ENCODE measurements at places on chromosomes 2 and 18.

DNA sequence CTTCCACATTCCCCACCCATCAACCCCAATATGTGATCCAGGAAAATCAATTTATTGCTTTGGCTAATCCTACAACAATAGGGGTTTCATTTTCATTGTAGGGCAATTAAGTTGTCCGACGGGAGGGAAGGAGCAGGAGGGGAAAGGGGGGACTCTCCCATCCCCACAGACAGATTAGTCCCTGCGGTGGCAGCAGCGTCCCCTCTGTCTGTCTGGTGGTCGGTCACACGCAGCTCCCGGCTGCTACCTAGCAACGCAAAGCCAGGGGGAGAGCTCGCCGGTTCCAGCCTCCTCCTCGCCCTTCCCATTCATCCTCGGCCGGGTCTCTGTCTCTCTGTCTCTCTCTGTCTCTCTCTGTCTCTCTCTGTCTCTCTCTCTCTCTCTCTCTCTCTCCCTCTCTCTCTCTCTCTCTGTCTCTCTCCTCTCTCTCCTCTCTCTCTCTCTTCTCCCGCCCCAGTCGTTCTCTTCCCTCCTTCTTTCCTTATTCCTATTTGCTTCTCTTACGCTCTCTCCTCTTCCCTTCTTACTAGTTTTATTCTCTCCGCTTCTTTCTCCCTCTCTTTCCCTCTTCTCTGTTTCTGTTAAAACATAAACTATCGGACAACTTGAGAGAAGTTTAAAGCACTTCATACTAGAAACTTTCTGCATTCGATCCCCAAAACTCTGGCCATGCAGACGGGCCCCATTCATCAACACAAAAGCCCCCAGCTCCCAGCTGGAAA is 1.2 kb downstream of the LRP2 start:
- DNase-seq, result no peak

DNA sequence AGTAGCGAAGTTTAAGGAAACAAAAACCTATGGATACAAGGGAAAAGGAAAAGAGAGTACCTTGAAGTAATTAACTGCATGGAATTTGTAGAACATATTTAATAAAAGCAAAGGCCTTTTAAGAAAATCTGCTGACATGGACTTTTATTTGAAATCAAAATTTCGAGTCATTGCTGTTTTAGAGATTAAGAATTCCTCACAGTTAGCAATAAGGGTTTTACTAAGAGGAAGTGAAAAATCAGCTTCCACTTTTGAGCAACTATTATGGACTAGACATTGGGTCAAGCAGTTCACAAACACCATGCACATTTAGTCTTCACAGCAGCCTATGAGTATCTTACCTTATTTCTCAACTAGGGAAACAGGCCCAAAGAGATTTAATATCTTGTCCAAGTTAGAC is 876.3 kb downstream of the BCL11A start:
- no peak for DNase-seq

- no peak for DNase-seq
Observed at GRCh38 chr18:42931491-42931890, 184.0 kb downstream of the RIT2 start.

GRCh38 chr2:150465703-150466569 is 21.5 kb downstream of the RND3 start:
- DNase-seq, result no peak

GRCh38 chr2:149915151-149915550 is 327.6 kb upstream of the MMADHC start:
- no peak for DNase-seq

DNA sequence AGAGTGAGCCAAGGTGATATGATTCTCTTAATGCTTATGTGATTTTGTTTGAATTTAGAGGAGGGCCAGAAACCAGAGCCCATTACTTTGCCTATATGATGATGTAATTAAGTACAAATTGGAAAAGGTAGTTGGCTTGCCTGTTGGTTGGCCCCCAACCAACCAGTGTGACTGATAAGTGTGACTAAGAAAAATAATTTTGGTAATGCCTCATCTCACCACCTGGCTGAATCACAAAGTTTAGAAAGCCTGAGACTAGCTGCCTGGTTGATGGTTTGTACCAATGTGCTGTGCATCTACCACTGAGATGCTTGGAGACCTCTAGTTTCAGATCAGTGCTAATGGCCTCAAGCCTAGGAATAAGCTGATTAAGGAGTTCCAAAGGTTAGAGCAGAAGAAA is 338.7 kb downstream of the CDH2 start:
- no peak for DNase-seq

Data from activated T-helper 1 cell treated with anti-CD3 and anti-CD28 coated beads, Interleukin-12 subunit alpha, Interleukin-12 subunit beta, Interleukin-2, Interleukin-4 antibody, amounts not matched to agents 30 ng/mL and 10 ng/mL and 1 ng/mL, durations not matched to agents 14 hours and 24 hours and 36 hours (primary cell).